Substantia nigra (tissue), 51 donors: ENCODE measurements at places on chromosomes 1 and 21.
A peak's percentile ranks its signal among the peaks of the same experiment; 100 is the strongest.

DNA sequence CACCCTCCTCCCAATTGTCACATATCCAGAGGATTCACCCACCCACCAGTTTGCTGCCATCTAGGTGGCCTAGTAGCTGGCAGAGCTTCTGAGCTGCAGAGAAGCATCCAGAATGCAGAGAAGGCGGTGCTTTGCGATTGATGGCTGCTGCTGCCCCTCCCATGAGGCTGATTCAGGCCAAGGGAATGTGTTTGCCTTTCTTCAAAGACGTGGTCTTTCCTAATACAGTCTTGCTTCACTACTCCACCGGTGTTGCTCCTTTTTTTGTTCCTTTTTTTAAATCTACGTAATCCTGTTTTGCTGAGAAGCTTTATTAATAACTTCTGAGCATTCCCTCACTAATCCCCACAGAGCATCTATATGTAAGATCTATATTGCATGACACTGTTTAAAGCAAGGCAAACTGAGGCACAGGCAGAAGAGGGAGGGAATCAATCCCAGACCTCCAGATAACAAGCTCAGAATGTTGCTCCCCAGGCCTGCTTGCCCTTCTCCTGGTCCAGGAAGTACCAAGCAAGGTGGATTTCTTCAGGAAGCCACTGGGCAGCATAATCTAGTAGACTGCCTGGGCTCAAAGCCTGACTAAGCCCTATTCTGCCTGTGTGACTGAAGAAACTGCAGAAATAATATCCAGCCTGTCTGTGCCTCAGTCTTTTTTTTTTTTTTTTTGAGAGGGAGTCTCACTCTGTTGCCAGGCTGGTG lies 275.5 kb upstream of the FMN2 start:
- no peak for DNase-seq

GRCh38 chr1:53484705-53485477 lies 25.7 kb downstream of the DMRTB1 start:
- no peak for DNase-seq

- DNase-seq: no peak
These were observed 37.0 kb upstream of the LRRC3 start for GRCh38 chr21:44418108-44418875.

DNA sequence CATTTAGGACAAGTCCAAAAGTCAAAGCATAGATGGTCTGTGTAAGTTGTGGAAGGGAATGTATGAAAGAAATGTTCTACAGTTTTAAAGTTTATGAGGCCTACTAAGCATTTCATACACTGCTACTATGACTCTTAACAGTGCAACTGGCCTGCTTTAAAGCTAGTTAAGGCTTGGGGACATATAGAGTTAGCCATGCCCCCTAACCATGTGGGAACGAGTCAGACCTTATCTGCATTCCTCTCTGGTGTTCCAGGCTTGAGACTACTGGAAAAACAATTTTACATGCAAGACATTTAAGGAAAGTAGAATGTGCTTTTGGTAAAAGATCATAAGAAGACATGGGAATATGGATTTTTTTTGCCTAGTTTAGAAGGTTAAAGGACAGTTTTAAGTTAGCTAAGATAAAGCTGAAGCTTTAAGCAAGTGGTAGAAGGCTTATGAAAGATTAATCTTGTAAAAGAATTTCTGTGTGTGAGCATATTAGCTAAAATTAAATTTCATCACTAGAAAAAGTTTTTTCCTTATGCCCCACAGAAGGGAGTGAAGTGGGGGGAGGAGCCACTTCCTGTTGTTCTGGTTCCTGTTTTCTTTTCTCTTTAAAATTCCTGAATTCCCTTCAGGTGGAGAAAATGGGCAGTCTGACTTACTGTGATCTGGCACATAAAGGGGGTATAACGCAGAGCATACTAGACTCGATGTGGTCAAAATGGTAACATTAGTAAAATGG lies 8.9 kb upstream of the CD48 start:
- no peak for DNase-seq

DNA sequence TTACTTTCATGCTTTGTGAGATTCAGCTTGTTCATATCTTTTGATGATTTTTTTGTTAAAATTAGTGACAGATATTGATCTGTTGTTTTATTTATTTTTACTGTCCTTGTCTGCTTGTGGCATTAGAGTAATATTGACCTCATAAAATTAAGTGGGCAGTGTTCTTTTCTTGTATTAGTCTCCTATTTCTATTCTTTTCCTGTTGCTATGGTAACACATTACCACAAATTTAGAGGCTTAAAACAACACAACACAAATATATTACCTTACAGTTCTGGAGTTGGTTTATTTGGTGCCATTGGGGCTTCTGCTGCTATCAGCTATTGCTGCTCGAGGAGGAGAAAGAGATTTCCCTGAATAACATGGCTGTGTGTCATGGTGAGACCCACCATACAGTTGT lies 135.7 kb downstream of the C1orf94 start:
- DNase-seq: no peak

DNA sequence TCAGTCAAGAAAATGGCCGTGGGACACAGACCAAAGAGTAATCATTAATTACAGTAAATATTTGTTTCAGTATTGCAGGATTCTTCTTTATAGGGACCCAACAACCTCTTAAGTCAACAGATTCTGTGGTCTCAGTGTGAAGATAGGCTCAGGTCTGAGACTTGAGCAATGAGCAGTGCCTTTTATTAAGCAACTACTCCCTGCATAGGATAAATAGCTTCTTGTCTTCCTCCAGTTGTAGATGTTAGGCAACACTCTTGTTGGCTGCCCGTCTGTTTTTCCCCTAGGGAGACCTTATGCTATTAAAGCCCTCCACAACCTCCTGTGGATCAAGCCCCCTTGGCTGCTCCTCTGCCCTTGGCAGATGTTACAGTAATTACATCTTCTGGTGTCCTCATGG lies 1.8 kb upstream of the OMA1 start:
- no peak for DNase-seq

GRCh38 chr1:9399510-9400424 lies 107.1 kb downstream of the SPSB1 start:
- DNase-seq: peak; percentile 32

- DNase-seq: no peak
These were observed 180.5 kb upstream of the B3GALT2 start for GRCh38 chr1:193366764-193367507.

- DNase-seq: no peak
These were observed 9.8 kb upstream of the EGLN1 start for GRCh38 chr1:231431665-231432415.

DNA sequence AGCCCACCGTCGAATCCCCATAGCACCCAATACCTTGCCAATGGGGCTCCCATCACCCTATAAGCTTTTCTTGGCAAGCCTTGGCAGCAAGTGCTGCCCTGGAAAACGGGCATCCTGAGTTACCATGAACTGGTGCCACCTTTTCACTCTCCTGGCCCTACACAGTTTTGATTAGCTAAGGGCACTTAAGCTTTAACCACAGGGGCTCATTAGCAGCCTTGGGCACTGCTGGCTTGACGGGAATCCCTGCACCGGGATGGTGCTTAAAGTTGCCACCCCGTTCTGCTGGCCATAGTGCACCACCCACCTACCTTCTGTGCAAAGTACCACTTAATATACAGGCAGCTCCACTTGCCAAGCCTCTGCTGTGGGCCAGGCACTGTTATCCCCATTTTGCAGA lies 13.7 kb downstream of the PARS2 start:
- DNase-seq: no peak

DNA sequence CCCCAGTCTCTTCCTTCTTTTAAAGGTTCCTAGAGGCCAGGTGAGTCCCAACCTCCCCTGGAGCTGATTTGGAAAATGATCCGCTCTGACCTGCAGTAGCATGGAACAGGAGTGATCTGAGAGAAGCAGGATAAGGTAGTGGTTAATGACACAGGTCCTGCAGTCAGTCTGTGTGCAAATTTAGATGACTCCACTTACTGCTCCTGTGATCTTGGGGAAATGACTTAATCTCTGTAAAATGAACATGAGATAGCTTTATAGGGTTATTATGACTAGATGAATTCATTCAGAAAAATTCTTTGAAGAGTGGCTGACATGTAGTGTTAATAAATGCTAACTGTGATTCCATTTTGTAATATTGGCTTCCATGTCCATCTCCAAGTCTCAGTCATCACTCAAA lies 374.9 kb upstream of the CAMK1G start:
- no peak for DNase-seq

DNA sequence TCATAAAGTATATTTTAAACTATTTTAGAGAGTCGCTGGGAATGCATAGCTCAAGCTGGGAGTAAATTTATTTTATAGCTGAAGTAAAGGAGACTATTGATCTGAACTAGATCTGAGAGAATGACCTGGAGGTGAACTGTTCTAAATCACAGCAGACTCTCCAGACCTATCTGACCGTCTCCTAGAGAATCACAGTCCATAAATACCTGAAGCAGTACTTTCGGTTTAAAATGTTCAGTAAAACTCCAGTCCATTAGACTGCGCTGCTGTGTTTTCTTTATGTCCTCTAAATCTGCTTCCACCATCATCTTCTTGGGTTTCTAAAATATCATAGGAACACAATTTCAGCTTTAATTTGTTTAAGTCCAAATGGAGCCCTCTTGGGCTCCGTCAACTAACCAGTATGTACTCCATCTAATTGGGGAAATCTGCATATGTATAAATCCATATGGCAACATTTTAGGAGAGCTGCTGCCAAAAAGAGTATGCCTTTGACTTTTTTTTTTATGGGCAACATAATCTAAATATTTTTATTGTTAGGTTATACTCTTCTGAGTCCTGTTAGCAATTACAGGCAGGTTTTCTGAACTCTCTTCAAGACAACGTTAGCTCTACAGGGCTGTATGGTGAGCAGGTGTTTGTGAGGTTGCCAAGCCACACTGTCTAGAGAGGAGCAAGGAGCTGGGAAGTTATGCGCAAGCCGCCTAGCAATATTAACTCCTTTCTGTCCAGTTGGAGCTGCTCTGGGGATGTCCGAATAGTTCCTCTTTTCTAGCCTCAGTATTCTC lies 111.2 kb downstream of the SPAG17 start:
- no peak for DNase-seq

GRCh38 chr1:91696321-91696720 lies 189.6 kb downstream of the TGFBR3 start:
- no peak for DNase-seq

DNA sequence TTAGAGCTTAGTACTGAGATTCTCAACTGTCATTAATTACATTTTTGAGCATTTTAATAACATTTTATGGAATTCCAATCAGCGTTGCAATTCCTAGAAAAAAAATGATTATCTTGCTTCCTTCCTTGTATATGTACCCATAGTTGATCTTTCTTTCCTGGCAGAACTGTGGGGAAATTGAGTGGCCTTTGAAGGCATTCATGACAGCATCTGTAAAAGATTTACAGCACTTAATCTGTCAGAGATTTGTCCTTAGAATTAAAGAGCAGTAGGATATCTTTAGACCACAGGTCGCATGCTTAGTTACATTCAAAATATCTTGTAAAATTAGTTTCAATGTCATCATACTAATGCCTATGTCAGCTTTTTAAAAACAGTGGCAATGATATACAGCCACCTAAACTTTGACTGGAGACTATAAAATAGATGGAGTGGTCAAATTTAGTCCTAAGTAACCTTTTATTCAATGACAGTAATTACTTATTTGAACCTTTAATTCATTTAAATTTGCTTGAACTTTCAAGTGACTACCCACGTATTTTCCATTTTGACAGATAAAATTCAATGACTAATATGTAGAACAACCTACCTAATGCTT lies 692.0 kb downstream of the NCAM2 start:
- DNase-seq: no peak

DNA sequence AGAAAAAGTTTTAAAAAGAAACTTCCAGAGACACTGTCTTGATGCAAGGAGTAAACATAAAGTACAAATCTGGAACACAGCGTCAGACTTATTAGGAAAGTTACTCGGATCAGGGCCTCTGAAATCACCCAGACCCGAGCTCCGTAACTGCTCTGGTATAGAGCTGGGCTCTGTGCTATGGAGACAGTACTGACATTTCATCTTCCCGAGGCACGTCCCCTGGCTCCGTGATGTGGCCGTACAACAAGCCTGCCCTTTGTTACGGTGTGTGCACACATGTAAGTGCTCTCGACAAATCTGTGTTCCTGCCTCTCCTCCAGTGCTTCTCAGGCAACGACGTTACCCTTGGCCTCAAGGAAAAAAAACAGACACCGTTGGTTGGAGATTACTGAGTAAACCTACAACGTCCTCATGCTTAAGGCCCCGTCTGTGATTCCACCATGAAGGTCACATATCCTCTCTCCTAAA lies 107.0 kb upstream of the IRF2BP2 start:
- no peak for DNase-seq

- DNase-seq: no peak
These were observed 71.0 kb upstream of the TRABD2B start for GRCh38 chr1:48068206-48068605.

DNA sequence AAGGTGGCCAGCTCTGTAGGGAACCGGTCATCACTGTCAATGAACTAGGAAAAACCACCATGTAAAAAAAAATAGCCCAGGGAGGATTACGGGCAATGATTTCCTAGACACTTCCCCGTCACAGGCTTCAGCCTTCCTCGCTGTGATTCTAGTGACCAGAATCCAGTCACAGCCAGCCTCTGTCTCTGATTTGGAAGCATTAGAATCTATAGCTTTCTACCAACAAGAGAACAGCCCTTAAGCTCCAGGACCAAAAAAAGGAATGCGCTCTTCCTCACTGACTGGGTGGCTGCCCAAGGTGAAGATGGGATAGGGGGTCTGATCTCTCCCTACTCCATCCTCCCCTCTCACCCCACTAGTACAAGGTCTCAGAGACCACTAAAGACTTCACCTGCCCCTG lies 67.2 kb downstream of the TEX35 start:
- no peak for DNase-seq

DNA sequence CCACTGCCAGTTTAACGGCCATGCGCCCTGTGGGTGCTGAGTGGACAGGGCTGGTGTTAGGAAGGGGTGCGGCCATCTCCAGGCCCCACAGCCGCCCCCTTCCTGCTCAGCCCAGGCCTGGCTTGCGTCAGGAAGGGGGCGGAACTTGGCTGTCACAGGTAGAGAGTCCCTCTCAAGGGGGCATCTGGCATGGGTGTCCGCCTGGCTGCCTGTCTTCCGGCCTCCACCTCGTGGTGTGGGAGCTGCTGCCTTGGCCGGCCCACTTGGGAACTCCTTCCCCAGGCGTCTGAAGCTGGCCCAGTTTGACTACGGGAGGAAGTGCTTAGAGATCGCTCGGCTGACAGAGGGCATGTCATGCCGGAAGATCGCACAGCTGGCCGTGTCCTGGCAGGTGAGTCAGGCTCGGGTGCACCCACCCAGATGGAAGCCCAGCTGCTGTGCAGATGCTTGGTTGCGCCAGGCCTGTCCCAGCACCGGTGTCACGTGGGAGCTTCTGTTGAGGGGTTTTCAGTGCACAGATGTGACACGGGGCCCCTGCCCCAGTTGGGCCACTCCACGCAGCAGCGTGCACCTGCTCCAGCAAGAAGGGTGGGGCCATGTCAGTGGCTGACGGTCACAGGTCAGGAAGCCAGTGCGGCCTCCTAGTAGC lies 9.1 kb upstream of the ATAD3B start:
- no peak for DNase-seq

DNA sequence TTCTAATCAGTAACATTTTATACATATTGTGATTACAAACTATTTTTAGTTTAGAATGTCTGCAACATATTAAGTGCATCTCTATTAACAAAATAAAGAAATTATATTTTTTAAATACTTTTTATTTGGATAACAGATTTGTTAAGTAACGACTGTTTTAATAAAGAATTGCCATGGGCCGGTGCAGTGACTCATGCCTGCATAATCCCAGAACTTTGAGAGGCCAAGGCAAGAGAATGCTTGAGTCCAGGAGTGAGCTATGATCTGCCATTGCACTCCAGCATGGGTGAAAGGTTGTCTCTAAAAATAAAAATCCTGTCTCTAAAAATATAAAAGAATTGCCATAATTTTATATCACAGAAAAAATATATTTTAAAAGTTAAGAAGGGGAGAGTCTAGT lies 4.1 kb downstream of the LRRIQ3 start:
- DNase-seq: no peak
